Iris pigment epithelial cell (primary cell): ENCODE measurements at places on chromosomes 6 and 20.

- no peak for DNase-seq
Observed at GRCh38 chr20:63402181-63402859, 41.2 kb upstream of the CHRNA4 start.

- DNase-seq, result peak; percentile 30
Observed at GRCh38 chr20:58130581-58130980, 97.9 kb downstream of the ANKRD60 start.

DNA sequence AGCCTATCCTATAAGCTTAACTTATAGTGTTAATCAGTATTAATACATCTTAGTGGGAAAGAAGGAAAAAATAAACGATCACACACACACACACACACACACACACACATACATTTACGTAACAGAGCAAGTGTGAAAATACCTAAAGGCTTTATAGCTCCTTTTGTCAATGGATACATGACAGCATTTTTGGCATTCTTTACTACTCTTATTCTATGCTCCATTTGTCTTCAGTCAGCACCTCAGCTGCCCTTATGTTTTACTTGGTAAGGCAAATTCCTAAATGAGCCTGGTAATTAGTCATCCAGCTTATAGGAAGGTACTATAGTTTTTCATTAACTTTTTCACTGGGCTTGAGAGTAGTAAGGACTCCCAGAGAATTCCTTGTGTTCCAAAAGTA is 25.1 kb upstream of the SLC17A3 start:
- no peak for DNase-seq

GRCh38 chr6:119037941-119038623 is 40.4 kb downstream of the FAM184A start:
- DNase-seq, result no peak

GRCh38 chr6:102525336-102525735 is 1131.8 kb downstream of the GRIK2 start:
- no peak for DNase-seq

DNA sequence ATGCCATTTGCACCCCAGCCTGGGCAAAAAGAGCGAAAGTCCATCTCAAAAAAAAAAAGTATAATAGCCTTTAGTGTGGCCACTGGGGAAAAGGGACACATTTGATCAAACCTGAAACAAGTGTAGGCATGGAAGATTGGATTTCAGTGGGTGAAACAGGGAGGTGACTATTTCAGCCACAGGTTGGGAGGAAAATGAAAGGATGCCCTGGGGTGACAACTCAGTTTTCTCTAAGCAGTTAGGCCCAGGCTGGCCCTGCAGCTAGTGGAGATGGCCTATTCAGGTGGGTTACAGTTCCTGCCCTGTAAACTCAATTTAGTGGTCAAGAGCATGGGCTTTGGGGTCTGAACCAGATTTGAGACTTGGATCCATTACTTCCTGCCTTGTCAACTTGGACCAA is 36.4 kb downstream of the SPATA2 start:
- no peak for DNase-seq

- no peak for DNase-seq
Observed at GRCh38 chr20:38224531-38224930, 36.0 kb downstream of the KIAA1755 start.

GRCh38 chr6:16316741-16317251 is 78.4 kb downstream of the GMPR start:
- peak; percentile 54 for DNase-seq

GRCh38 chr6:148693882-148694484 is 52.8 kb upstream of the UST start:
- DNase-seq, result peak; percentile 6

DNA sequence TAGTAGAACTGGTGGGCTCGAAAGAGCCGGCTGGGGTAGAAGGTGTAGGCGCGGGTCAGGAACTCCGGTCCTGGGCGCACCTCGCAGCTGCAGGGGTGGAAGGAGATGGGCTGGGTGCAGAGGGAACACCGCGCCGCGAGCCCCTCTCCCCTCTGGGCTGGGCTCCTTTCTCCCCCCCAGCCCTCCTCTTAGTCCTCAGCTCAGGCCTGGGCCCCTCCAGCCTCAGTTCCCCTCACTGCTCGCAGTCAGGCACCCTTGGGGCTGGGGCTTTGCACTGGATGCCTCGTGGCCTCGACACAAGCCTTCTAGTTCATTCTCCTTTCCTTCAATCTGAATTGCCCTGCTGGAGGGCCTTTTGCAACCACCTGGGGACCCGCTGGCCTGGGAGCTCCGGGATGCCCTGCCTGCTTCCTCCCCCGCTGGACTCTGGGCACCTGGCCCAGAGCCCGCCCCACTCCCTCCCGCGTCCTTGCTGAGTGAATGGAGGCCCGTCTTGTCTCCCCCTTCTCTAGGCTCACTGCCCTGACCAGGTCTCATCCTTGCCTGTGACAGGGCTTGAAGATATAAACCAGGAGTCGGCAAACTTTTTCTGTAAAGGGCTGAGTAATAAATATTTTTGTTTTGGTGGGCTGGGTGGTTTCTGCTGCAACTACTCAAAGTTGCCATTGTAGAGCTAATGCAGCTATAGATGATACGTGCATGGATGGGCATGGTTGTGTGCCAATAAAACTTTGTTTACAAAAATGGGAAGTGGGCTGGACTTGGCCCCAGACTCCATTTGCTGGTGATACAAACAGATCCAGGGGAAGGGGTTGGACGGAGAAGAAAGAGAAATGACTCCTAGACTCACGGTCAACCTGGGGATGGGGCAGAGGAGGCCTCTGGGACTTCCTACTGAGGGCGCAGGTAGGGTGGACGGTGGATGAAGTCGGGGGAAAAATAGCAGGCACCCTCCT is 47.3 kb downstream of the APCDD1L start:
- DNase-seq, result no peak

DNA sequence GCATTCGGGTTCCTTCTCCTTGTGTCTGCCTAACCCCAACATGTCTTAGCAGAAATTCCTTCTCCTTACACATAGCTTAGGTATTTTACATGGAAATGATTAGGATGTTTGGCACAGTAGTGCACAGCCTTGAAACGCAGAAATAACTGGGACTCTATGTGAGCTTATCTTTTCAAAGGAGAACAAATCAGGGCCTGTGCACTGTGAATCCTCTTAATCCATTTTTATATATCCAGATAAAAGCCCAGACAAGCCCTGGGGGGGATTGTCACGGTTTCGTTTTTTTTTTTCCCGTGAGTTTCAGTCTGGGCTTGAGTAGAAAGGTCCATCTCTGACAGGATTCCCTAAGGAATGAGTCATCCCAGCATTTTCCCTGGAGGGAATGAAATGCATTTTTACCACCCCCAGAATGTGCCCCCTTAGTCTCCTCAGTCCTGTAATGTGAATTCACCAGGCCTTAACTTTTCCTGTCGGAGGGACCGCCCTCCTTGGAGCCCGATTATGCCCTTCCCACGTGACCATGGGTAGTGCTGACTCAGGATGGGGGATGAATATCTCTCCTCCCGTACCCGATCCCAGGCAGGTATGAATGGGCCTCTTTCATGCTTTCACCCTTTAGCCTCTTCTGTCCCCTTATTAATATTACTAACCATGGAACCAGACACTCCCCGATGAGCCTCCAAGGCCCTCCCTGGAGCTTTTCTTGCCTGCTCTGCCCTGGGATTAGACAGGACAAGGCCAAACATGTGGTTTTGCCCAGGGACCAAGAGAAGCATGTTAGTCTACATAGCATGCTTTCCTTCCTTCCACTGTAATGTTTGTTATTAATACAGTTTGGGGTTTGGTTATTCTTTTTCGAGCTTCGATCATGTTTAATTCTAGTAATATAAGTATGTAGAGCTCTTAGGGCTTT is 23.9 kb upstream of the NAA20 start:
- DNase-seq, result peak; percentile 92
